AG04450 (cell line): ENCODE measurements at places on chromosomes 13 and 19. TPM values are rescaled to one million over a fixed set of nuclear protein-coding genes. Genes with fewer than 3 reads are reported as not detected.

DNA sequence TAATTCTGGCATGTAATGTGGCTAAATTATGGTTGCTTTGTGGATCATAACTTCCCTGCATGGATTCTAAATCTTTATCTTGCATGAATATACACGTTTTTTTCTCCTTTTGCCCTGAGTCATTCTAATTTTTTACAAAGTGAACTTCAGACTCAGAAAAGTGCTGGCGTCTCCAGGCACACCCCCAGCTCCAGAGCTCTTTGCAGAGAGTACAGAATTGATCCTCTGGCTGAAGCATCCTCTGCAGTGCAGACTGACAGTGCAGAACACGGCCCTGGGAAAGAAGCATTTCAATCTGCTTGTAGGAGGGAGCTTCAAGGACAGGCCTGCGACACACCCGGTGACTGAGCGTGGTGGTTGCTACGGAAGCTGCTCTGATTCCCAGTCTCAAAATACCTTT lies 228.1 kb downstream of the FGF9 start:
- DNase-seq: no peak

- DNase-seq: no peak
These were observed 2.1 kb downstream of the MICOS13 start for GRCh38 chr19:5678071-5678718.

GRCh38 chr19:18735752-18736151 lies 52.3 kb downstream of the CRTC1 start:
- no peak for DNase-seq

Gene ZNF530
- 1.3 and 1.5 TPM in 2 replicates for polyA plus RNA-seq

DNA sequence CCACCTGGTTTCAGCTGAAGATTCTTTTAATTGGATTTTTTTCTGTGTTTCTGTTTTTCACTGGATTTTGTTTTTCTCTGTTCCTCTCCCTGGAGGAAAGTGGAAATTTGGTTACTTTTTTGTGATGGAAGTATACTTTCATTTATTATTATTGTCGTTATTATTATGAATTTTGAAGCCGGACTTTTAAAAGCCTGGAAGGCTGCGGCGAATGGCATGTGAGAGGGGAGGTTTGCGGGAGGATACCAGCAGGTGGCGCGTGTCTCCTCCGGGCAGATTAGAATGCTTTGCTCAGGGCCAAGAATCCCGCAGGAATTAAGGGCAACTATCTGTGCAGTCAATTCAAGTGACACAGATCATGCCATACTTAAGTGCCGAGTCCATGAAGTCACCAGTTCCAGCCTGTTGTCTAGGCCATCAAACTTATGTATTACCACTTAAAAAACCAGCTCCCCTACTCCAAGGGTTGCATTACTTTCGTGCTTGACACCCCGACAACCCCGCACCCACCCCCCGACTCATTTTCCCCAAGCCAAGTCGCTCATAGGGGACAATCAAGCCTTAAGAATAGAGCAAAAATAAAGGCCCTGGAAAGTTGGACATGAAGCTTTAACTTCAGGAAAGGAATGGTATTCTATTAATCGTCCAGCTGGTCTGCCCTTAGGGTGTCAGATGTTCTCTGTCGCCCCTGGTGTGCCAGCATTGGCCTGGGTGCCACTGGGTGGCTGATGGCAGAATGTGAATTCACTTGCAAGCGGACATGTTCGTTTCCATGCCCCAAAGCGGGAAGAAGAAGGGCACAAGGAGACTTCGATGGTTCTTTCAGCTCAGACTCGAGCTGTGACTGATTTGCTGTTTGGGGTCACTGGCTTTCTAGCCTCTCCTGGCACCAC lies 1.3 kb upstream of the LRCH1 start:
- DNase-seq: no peak
